ENCODE measurements at places on chromosomes 11 and 22.

DNA sequence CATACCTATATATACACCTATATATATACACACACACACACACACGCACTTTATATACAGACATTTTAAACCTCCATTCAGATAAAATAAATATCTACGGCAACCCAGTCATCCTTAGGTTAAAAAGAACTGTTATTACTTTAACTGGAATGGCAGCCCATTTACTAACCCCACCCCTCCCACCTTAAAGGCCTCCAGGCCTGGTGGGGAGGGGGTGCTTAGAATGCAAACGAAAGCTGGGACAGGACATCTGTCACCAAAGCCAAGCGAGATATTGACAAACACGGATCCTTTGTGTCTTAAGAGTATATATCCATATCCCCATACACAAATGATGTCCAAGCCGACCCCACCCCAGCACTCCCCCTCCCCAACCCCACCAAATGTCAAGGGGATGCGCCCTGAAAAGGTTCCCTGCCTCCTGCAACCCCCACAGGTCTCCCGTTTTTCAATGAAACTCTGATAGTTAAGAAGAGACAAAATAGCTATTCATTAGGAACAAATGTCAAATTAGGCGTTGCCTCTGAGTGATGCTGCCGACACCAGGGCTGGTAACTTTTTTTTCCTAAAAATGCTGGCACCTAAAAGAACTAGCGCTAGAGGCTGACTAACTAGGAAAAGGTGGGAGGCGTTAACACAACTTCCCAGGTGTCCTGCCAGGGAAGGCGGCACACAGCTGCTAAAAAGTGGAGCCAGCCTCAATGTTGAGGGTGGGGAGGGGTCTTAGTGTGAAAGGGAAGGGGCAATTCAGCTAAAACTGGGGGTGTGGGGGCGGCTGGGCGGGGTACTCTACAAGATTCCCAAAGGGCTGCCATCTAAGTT lies 5.6 kb downstream of the MN1 start:
- no peaks in the 10 kb centered on the region for H3K4me1 ChIP-seq
- ATAC-seq: no peak
- H3K27ac ChIP-seq: no peak overlapping the region
- H3K27me3 ChIP-seq: peaks cover 14% of the 10 kb centered on the region

- no peaks in the 10 kb centered on the region for H3K27me3 ChIP-seq
- H3K27ac ChIP-seq: no peak overlapping the region
- no peak for ATAC-seq
Measured at GRCh38 chr11:46658259-46658658, 40.9 kb downstream of the ATG13 start.

- no peak overlapping the region for H3K27ac ChIP-seq
- no peak overlapping the region for H3K4me3 ChIP-seq
- H3K4me1 ChIP-seq: no peaks in the 10 kb centered on the region
- H3K36me3 ChIP-seq: no peaks in the 10 kb centered on the region
- H3K27me3 ChIP-seq: peaks cover 42% of the 10 kb centered on the region
Measured at GRCh38 chr22:44940130-44940529, 69.7 kb downstream of the PHF21B start.

DNA sequence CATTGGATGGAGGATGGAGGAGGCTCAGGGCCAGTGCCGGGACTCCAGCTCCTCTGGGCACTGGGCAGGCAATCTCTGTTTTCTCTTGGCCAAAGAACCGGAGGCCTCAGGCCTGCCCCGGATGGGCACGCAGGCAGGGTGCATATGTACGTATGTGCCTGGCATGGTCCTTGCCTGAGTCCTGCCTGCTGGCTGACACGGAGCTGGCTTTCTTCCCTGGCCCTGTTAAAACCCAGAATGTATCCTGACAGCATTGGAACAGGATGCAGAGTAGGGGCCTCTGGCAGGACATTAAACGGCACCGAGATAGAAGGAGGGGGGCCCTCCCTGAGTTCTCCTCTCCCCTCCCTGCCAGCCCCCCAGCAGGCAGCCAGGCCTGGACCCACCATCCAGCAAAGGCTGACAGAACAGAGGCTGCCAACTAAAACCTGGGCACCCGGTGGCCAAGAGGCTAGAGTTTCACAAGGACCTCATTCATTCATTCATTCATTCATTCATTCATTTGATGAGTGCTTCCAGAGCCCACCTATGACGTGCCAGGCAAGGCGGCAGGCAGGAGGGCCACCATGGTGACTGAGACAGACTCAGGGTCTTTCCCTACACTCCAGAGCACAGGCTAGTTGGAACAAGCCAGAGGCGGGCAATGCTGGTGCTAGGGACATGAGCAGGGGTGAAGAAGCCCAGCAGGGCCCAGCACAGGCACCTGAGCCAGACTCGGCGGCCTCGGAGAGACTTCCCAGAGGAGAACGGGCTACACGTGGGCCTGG lies 28.8 kb downstream of the FLRT1 start:
- H3K36me3 ChIP-seq: no peaks in the 10 kb centered on the region
- peaks cover 17% of the 10 kb centered on the region for H3K4me1 ChIP-seq
- ATAC-seq: no peak
- H3K27ac ChIP-seq: no peak overlapping the region
- H3K27me3 ChIP-seq: peaks cover 61% of the 10 kb centered on the region

DNA sequence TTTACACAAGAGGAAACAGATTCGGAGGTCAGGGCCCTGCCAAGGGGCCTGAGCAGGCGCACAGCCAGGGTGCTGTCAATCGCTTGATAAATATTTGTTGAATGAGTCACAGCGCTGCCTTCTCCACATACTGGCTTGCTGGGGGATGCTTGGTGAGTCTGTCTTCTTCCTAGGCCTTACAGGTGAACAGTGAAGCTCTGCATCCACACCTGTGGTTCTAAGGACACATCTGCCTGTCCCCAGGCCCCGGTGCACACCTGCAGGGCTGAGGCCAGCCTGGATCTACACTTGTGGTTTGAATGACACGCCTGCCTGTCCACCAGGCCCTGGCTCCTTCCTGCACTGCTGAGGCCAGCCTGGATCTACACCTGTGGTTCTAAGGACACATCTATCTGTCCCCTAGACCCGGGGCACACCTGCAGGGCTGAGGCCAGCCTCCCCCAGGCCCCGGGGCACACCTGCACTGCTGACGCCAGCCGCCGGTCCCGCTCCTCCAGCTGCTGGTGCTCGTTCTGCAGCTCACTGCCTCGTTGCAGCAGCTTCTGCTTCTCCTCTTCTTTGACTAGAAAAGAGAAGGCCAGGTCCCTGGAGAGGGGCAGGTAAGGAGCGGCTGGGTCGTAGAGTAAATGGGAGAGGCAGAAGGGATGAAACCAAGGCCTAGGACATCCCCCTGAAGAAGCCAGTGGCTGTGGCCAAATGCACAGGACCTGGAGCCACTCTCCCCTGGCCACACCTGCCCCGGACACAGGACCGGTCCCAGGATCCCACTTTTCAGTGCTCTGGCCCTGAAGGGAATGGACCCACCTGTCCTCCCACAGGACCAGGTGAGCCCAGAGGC lies 124.6 kb downstream of the PHF21B start:
- peaks cover 2% of the 10 kb centered on the region for H3K27me3 ChIP-seq
- no peak overlapping the region for H3K4me3 ChIP-seq
- H3K36me3 ChIP-seq: no peaks in the 10 kb centered on the region
- H3K27ac ChIP-seq: no peak overlapping the region
- H3K4me1 ChIP-seq: no peaks in the 10 kb centered on the region

GRCh38 chr11:22539821-22540256 lies 85.8 kb downstream of the FANCF start:
- no peaks in the 10 kb centered on the region for H3K36me3 ChIP-seq
- H3K4me1 ChIP-seq: no peaks in the 10 kb centered on the region
- H3K27ac ChIP-seq: no peak overlapping the region
- no peak overlapping the region for H3K4me3 ChIP-seq
- H3K27me3 ChIP-seq: peaks cover 7% of the 10 kb centered on the region
- no peak for ATAC-seq

DNA sequence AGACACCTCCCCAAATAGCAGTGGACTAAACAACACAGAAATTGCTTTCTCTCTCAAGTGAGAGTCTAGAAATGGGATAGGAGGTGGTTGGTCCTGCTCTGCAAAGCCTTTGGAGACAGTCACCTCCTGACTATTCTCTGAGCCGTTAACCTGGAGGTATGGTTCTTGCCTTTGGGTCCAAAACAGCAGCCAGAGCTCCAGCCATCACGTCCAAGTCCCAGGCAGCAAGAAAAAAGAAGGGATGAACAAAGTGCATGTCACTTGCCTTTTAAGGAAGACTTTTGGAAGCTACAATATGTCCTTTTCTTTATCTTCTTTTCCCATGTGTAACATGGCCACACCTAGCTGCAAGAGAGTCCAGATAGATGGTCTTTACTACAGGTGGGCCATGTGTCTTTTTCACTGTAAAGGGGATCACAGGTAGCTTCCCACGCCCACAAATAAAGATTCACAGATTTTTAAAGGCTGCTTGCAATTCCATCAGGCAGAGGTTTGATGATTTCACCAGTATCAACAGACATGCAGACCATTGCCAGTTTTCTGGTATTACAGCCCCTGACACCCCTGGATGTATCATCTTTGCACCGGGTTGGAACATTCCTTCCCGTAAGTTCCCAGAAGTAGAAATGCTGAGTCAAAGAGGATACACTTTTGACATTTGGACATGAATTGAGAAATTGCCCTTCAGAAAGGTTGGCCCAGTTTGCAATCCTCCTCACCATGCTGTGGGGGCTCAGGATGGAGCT lies 66.0 kb downstream of the MYEOV start:
- ATAC-seq: no peak
- H3K4me3 ChIP-seq: no peak overlapping the region
- H3K27ac ChIP-seq: no peak overlapping the region
- peaks cover 4% of the 10 kb centered on the region for H3K4me1 ChIP-seq

GRCh38 chr11:43969543-43969942 lies 27.1 kb downstream of the C11orf96 start:
- H3K4me1 ChIP-seq: no peaks in the 10 kb centered on the region
- no peaks in the 10 kb centered on the region for H3K36me3 ChIP-seq
- H3K4me3 ChIP-seq: no peak overlapping the region
- no peak overlapping the region for H3K27ac ChIP-seq
- peaks cover 49% of the 10 kb centered on the region for H3K27me3 ChIP-seq
- no peak for ATAC-seq

- H3K36me3 ChIP-seq: no peaks in the 10 kb centered on the region
- H3K4me3 ChIP-seq: no peak overlapping the region
- H3K4me1 ChIP-seq: no peaks in the 10 kb centered on the region
- H3K27ac ChIP-seq: no peak overlapping the region
- no peaks in the 10 kb centered on the region for H3K27me3 ChIP-seq
Measured at GRCh38 chr11:16097543-16097942, 258.8 kb downstream of the SOX6 start.

DNA sequence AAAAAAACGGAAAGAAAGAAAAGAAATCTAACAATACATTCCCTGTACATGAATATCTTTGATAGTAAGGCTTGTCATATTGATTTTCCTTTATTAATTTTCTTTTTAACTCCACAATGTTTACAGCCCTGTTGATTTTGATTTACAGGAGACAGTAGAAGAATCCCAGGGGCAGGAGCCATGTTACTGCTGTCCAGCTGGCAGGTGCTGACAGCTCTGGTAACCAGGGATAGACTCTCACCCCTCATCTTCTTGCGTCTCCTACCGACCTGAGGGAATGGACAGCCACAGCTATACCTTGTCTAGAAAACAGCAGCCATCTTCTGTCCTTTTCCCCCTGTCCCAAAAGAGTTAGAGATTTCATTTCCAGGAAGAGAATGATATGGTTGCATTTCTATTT lies 37.4 kb downstream of the PRDM10 start:
- peaks cover 29% of the 10 kb centered on the region for H3K36me3 ChIP-seq
- no peak for ATAC-seq
- no peaks in the 10 kb centered on the region for H3K27me3 ChIP-seq
- no peak overlapping the region for H3K4me3 ChIP-seq
- no peak overlapping the region for H3K27ac ChIP-seq

DNA sequence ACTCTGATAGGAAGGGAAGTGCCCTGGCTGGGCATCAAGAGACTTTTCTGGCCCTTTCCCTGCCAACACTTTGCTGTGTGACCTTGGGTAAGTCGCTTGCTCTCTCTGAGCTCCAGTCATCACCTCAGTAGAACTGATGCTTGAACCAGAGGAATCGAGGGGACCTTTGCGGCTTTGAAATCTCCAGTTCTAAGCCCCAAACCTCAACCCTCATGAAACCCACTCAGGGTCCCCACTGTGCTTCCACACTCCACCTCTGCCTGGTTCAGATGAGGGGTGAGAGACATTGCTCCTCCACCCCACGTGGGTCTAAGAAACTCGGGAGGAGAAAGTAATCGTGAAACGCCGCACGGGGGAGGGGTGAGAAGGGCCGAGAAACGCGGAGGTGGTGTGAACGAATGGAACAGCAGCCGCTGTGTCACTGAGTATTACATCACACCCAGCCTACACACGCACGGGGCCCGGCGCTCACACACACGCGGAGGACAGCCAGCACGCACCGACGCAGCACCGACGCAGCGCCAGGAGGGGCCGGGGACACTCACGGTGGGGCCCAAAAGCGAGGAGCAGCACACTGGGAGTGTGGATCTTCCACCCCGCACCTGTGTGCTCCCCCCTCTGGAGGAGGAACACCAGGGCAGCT lies 4.3 kb downstream of the RTN4RL2 start:
- ATAC-seq: no peak
- no peak overlapping the region for H3K27ac ChIP-seq
- no peak overlapping the region for H3K4me3 ChIP-seq
- peaks cover 5% of the 10 kb centered on the region for H3K4me1 ChIP-seq
- H3K27me3 ChIP-seq: peaks cover 29% of the 10 kb centered on the region

DNA sequence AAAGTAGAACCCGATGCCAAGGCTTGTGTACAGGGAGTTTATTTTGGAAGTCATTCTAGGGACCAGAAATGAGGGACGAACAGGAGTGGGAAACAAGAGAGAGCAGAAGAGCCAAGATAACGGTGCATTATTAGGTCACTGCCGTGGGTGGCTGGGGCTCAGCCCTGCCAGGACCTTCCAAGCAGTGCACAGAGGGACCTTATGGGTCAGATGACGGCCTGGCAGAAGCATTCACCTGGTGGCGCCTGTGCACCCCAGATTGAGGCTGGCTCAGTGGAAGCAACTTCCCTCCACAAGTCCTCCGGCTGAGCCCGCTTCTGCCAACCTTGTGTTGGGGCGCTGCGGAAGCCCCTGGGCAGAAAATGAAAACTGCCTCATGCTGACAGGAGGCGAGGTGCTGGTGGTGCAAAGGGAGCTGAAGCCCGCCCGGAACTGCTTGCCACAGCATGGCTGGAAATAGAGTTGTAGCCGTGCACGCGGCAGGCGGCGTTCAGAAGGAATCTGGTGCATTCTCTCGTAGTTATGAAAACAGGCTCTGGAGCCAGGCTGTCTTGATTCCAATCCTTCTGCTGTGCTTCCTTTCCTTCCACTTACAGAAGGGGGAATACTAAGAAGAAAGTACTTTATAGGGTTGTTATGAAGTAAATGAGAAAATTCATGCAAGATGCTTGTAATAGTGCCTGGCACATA lies 22.2 kb upstream of the TP53I11 start:
- no peak overlapping the region for H3K27ac ChIP-seq
- H3K4me3 ChIP-seq: no peak overlapping the region
- H3K4me1 ChIP-seq: no peaks in the 10 kb centered on the region
- ATAC-seq: no peak

GRCh38 chr11:65277631-65278277 lies 16.0 kb downstream of the POLA2 start:
- peaks cover 38% of the 10 kb centered on the region for H3K36me3 ChIP-seq
- no peak overlapping the region for H3K27ac ChIP-seq
- no peak for ATAC-seq
- H3K4me3 ChIP-seq: no peak overlapping the region
- H3K4me1 ChIP-seq: peaks cover 13% of the 10 kb centered on the region

Data from stimulated activated memory B cell treated with anti-CD40 and anti-IgM and Interleukin-4, amounts not matched to agents 10 μg/mL and 1 μg/mL and 100 μg/mL, for 72 hours (primary cell).